ENCODE measurements at places on chromosomes 3 and 15. TPM values are rescaled to one million over a fixed set of nuclear protein-coding genes. Genes with fewer than 3 reads are reported as not detected.

DNA sequence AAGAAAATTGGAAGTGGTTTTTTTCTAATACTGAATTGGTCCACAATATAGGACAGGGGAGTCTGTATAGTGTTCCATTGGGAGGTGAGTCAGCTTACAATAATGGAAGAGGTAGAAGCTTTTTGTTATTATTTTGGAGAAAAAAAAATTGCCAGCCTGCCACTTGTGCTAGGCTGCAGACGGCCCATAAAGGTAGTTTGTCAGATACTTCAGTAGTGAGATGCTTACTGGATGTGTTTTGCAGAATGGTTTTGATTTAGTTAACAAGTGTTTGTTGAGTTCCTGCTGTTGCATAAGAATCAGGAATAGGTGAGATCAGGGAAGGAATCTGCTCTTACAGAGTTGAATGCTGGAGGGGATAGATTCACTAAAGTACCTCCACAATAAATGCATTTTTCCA, 1.0 kb downstream of the DTWD1 start:
- DNase-seq: no peak

The SEMA3B gene
- total RNA-seq: 41.2 TPM

The OSTN gene
- total RNA-seq: 0.17 TPM

- DNase-seq: peak; percentile 66
Observed at GRCh38 chr15:63156755-63157117, 541 bp downstream of the RPS27L start.

- DNase-seq: no peak
Observed at GRCh38 chr3:112579232-112579631, 17.4 kb downstream of the SLC35A5 start.
